ENCODE measurements at places on chromosomes 1 and 21.

GRCh38 chr1:59265622-59266021 lies 31.3 kb upstream of the FGGY start:
- DNase-seq: no peak

DNA sequence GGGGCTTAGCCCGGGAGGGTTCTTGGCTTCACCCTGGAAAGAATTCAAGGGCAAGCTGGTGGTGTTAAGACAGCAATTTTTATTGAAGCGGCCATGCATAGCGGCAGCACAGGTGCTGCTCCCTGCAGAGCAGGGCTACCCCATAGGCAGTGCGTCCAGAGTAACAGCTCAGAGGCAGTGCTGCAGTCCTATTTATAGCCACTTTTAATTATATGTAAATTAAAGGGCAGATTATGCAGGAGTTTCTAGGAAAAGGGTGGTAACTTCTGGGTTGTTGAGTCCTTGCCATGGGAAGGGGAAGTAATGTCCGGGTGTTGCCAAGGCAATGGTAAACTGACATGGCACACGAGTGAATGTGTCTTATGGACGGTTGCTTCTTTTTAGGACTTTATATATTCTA lies 57.0 kb downstream of the VPS26C start:
- no peak for DNase-seq

GRCh38 chr1:167428395-167428794 lies 89.9 kb downstream of the CD247 start:
- no peak for DNase-seq

DNA sequence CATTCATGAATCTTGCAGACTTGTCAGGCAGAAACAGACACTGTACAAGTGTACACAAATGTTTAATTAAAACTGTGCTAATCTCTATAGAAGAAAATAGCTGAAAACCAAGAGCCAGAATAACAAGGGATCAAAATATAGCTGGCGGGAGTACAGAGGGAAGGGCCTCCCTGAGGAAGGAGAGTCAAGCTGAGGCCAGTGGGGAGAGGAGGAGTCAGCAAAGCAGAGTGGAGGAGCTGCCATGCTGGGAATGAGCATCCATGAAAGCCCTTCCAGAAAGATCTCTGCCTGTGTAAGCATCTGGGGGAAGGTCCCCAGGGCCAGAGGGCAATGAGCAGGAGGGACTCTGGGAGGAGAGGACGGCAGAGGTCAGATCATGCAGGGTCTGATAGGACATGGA lies 15.1 kb downstream of the SLAMF8 start:
- DNase-seq: no peak

DNA sequence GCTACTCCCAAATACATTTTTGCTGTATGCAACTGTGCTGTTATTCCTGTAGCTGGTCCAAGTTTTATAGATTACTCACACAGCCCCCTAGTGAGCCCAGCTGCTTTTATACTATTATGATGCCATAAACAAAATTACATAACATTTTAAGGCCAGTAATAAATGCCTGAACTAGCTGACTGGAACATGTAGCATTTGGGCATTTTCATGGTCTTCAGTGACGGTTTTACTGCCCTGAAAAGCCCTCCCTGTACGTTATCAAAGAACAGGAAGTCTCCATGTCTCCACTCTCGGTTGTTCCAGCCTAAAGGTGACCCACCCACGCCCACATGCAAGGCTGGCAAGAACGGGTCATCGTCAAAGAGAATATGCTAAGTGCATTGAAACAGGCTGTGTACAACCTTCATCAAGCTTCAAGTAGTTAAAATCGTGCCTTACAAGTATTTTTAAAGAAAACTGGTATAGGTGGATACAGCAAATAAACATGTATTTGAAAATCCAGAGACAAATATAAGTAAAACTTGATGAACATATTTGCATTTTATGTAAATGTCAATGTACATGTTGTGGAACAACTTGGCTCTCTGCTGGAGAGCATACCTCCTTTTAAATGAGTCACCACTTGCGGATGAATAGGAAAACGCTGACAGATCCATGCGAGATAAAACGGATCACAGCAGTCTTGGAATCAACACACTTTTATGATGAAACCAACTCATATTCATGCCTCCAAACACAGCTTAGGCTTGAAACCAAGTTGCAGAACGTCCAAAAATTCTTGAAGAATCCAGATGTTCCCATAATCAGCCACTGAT lies 520.5 kb downstream of the SMYD3 start:
- DNase-seq: no peak
